ENCODE measurements at places on chromosomes 16 and 17. TPM values are rescaled to one million over a fixed set of nuclear protein-coding genes. Genes with fewer than 3 reads are reported as not detected.

Gene KRTAP17-1
- not detected for total RNA-seq

Gene CMTM1
- total RNA-seq = 2.1 TPM

Gene TBC1D3H
- total RNA-seq = not detected

Gene PLD6
- total RNA-seq = 11.5 TPM

Gene MMP2
- total RNA-seq = 88.7 TPM

Gene OR4D1
- total RNA-seq = not detected

Gene SDR42E2
- not detected for total RNA-seq

Gene DRC7
- total RNA-seq = not detected

Gene G6PC1
- not detected for total RNA-seq

Gene HLF
- total RNA-seq = 38.8 TPM

Gene IKZF3
- total RNA-seq = 0.42 TPM
